Stimulated activated CD8-positive, alpha-beta memory T cell treated with anti-CD3 and anti-CD28 coated beads, Interleukin-2, amount 100 ng/mL, for 1 hour (primary cell): ENCODE measurements at places on chromosomes 3 and 15.

- DNase-seq = no peak
These were observed 45.0 kb downstream of the SUCNR1 start for GRCh38 chr3:151918253-151919029.

DNA sequence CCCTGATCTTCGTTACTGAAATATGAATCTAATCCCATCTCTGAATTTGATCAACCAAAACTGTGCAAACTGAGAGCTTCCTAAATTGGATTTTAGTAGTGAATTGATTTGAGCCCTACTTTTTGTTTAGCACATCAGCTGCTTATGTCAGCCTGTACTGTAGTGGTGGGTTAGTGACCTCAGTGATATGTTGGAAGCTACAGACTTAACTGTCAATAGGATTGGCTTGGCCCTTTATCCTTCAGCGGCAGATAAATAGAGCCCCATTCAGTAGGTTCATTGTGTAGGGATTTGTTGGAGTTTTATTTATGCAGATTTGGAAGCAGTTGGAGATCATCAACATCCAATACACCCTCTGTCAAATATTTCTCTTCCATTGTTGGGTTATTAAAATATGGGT lies 409.7 kb downstream of the SOX2 start:
- DNase-seq = no peak

DNA sequence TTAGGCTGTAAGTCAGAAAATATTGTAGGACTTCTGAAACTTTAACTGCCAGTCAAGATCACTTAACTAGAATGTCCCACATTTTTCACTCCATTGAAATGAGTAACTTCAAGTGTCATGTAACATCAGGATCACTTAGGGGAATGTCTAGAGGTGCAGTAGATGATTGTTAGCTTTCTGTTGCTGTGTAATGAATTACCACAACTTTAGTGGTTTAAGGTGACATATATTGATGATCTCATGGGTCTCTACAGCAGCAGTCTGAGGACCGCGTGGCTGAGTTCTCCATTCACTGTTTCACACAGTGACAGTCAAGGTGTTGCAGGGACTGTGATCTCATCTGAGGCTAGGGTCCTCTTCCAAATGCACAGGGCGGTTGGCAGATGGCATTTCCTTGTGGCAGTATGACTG lies 82.7 kb downstream of the SLC25A26 start:
- peak; percentile 25 for DNase-seq

- DNase-seq = no peak
These were observed 1.6 kb upstream of the SUCNR1 start for GRCh38 chr3:151871639-151872468.

DNA sequence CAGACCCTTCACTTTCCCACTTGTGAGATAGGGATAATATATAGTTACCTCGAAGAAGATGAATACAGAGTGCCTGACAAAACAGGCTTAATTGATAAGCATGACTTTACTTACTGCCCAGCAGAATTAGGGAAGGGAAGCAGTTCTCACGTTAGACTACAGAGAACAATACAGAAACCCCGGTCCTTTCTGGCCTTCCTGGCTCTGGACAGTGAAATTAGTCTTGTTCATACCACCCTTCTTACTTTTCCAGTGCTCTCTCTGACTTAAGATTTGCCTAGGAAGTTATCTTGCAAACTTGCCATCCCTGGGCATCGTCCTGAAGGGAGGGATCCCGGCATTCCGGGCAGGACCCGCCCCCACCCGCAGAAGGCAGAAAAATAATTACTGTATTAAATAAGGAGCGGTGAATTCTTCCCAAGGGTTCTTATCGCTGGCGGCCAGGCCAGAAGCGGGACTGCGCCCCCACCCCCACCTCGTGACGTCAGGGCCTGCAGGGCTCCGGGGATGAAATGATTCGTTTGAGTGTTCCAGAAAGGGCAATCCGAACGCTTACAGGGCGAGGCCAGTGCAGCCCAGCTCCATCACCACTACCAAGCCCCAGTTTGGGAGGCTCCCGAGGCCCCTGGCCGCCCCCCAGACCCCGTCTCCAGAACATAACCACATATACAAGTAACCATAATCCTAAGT lies 8.4 kb downstream of the SOX2 start:
- no peak for DNase-seq

DNA sequence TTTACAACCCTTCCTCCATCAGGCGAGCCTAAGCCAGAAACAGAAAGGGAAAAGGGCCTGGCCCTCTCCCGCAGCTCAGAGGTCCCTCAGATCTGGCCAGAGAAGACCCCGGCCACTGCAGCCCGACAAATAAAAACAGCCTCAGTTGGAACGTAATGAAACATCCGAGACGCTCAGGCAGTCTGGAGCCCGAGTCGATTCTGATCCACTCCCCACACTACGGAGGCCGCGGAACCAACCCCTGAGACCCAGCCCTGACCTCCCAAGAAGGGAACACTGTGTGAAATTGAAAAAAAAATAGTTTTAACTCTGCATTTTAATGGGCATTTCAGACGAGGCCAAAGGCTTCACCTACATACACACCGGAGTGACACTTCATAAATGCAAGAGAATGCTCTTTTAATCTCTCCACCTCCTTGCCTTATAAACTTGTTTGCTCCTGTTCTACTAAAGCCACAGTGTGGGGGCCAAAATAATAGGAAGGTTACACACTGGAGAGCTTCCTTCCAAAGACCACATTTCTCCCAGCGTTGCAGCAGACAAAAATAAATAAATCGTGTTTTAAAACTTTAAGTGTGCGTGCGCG lies 3.7 kb downstream of the MEIS2 start:
- DNase-seq = no peak

- DNase-seq = no peak
These were observed 8.7 kb upstream of the TRIM69 start for GRCh38 chr15:44727485-44728231.

- no peak for DNase-seq
These were observed 5.5 kb downstream of the ARHGEF3 start for GRCh38 chr3:56796202-56796601.

GRCh38 chr3:32432711-32433530 lies 41.3 kb downstream of the CMTM7 start:
- no peak for DNase-seq

DNA sequence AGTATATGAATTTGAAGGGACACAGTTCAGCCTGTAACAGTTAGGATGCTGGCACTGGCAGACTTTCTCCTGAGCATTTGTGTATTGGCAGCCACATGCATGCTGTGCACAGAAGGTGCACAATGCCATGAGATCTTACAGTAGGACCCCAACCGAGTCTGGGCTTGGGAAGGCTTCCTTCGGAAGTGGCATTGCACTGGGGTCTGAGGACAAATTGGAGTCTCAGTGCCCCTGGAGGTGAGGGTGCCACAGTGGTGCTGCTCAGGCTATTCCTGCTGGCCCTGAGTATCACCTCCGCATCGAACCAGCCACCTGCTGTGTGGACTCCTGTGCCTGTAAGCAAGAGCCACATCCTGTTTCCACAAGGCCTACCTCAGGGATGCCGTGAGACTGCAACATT lies 99.5 kb downstream of the DNAJB8 start:
- DNase-seq = no peak

DNA sequence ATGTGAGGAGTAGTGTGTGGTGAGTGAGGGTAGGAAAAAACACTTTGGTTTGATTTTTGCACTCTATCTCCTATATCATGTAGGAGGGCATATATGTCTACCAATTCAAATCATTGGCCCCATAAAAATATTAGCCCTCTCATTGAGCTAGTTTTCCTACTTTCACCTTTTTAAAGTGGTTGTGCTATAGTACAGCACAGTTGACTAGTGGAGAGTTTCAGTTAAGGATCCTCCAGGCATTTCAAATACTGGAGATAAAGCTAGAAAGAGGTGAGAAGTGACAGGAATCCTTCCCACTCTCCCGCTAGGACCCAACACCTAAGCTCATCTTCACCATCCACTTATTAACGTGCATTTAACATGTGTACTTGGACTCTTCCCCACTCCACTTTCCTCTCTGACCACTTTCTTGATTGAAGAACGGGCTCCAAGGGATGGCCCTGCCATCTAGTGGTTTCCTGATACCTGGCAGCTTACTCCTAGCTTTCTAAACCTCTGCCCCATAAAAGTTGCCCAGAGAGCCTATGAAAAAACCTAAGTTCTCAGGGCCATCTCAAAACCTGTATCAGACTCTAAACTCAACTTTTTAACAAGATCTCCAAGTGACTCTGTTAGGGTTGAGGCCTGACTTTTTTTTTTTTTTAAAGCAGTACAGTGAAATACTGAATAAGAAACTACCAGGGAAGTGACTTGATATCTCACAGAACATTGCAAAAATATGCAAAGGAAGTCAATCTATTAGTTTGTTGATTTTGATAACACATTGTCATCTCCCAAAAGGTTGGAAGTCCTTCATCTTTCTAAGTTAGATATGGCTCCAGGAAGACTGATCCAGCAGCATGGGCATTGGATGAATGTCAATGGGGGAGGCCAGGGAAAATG lies 17.9 kb downstream of the IL12A start:
- DNase-seq = no peak

DNA sequence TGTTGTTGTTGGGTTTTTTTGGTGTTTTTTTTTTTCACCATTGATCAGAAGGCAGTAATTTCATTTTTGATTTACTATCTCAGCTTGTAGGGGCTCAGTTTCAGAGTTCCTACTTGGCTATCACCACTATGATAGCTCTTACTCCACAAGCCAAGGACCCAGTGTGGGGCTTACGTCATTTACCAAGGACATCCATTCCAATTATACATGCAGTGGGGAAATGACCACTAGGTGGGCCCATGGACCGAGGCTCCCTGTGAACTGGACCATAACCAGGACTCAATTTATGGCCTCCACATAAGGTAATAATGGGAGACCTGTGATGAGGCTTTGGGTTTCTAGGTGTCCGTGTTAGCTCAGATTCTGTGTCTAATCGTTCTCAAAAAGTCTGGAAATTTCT lies 67.5 kb upstream of the CACNA1D start:
- no peak for DNase-seq

GRCh38 chr15:100159436-100159835 lies 182.3 kb downstream of the ADAMTS17 start:
- no peak for DNase-seq

DNA sequence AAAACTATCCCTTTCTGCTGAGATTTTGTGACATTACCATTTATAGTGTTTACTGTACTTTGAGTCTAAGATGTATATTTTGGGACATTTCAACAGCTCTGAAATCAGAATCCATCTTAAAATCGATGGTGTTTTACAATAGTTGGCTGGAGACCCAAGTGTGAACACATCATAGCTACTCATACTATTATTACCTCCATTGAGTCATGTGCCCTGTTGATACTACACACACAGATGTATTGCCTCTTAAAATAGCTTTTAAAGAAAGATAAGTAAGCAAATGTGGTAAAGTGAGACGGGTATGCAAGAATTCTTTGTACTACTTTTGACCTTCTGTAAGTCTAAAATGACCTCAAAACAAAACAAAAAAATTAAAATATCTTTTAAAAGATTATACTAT lies 6.7 kb downstream of the LMOD3 start:
- DNase-seq = no peak
